Activated naive CD4-positive, alpha-beta T cell treated with Interleukin-2 at 50 U/mL for 16 hours (primary cell): ENCODE measurements at places on chromosomes 7 and 10.

- no peak for DNase-seq
Measured at GRCh38 chr7:50783303-50783702, 607 bp upstream of the GRB10 start.

GRCh38 chr10:29306688-29307087, 17.8 kb downstream of the LYZL1 start:
- no peak for DNase-seq

DNA sequence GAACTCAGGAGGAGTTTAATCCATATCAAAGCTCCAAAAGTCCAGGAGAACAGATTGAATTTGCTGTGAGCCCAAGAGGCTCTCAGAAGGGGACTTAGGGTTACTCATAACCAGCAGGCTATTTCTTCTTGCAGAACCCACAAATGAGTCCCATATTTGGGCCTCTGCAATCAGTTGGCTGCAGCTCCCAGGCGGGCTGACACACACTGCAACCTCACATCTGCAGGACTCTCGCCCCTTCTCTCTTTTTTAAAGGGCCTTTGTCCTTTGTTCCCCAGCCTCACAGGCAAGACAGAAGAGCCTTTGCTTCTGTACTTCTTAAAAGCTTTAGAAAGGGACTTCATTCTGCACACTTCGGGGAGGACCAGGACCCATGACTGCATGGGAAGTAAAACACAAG, 26.7 kb downstream of the CREB3L2 start:
- no peak for DNase-seq

DNA sequence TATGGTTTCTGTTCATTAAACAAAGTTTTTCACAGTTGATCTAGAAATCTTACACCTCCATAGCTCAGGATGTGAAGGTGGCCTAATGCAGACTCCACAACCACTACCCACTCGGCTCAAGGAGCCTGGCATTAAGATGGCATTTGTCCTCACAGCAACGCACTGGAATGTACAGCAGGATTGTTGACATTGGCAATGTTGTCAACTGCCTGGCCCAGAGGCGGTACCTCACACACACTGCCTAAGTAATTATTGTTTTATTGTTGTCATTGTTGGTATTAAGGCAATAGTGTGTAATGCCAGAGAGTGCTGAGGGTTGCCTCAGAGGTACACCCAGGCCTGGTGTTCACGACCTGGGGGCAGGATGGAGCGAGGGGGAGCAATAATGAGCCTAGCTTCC, 38.3 kb downstream of the LRRC18 start:
- DNase-seq = no peak

DNA sequence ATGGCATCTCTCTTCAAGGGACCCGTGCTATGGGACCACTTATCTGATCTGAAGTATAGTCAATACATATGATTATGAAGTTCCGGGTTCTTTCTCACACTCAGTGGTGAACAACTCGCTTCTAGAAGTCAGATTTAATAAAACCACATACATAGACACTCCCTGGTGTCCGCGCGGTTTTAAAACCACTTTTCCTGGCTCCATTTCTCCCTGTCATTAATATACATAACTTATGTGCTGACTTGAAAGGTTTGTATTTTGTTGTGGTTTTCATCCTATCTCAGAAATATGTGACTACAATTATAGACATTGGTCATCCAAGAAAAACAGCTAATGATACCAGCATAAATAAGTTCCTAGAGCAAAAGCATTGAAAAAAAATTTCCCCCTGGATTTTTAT, 34.0 kb downstream of the SVIL start:
- DNase-seq = no peak

GRCh38 chr7:47619806-47620205, 37.9 kb upstream of the TNS3 start:
- DNase-seq = no peak

GRCh38 chr10:102511583-102512274, 8.0 kb downstream of the SUFU start:
- no peak for DNase-seq
